Activated T-helper 1 cell treated with Interleukin-2 at 50 U/mL for 16 hours (primary cell): ENCODE measurements at places on chromosomes 1 and 21.

DNA sequence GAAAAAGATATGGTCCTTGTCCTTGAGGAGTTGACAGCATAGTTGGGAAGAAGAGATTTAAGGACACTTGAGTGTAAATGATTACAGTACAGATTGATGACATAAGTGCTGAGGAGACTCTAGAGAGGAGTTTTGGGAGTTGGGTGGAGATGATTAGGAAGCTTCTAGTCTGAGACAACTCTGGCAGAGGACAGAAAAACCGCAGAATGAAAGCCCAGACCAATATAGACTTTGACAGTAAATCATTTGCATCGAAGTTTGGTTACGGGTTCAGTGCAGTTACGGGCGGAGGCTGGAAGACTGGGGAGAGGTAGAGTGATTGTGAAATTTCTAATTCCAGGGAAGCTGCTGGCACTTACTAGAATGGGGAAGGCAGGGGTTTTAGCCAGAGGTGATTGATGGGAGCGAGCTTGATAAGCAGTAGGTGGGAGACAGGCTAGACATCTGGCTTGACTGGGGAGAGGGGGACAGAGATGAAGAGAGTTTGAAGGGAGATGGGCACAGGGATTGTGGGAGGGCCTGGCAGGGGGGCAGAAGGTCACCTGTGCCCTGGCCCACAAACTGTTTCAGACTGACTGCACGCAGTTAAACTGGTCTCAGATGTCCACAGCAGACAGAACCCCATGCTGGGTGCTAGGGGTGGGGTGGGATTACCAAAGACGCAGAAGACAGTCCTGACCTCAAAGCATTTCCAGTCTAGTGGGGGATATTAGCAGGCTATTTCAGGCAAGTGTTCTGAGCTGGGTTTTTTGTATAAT, 20.1 kb downstream of the SH2D2A start:
- DNase-seq: no peak

- no peak for DNase-seq
Observed at GRCh38 chr1:20432891-20433290, 53.1 kb downstream of the CAMK2N1 start.

DNA sequence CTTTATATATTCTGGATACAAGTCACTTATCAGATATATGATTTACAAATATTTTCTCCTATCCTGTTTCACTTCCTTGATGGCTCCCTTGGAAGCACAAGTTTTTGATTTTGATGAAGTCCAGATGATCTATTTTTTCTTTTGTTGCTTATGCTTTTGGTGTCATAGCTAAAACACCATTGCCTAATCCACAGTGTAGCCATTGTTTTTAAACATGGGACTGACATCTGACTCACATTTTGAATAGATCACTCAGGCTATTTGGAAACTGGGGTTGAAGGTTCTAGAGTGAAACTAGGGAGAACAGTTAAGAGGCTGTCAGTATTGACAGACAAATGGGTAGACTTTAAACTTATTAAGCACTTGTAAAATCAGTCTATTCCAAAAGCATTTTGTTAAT, 16.6 kb downstream of the AK4 start:
- DNase-seq: no peak

- no peak for DNase-seq
Observed at GRCh38 chr1:96843196-96843595, 121.6 kb downstream of the PTBP2 start.

- DNase-seq: no peak
Observed at GRCh38 chr1:81221564-81221963, 579.2 kb upstream of the ADGRL2 start.

GRCh38 chr1:23210963-23211362, 6.3 kb downstream of the HTR1D start:
- no peak for DNase-seq

GRCh38 chr1:9435854-9436640, 103.2 kb upstream of the SLC25A33 start:
- no peak for DNase-seq

DNA sequence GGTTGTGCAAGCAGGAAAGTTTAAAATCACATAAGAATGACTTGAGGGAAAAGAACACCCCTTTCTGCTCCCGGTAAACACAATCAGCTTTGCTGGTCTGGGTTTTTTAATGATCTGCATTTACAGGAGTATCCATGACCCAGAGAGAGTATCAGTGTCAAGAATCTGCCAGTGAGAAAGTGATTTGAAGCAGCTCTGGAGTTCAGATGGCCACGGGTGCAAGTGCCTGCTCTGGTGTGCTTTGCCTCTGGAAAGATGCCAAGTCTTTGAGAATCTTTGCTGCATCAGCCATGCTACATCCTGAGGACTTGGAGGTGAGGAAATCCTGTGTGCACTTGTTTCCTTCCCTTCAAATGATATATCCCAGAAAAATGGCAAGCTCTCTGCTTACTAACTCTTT, 18.6 kb upstream of the MYSM1 start:
- no peak for DNase-seq

GRCh38 chr21:42160765-42161164, 58.2 kb upstream of the ABCG1 start:
- no peak for DNase-seq

GRCh38 chr1:162626094-162626493, 6.2 kb upstream of the DDR2 start:
- no peak for DNase-seq

GRCh38 chr1:39835935-39836594, 47.2 kb downstream of the TRIT1 start:
- DNase-seq: no peak

DNA sequence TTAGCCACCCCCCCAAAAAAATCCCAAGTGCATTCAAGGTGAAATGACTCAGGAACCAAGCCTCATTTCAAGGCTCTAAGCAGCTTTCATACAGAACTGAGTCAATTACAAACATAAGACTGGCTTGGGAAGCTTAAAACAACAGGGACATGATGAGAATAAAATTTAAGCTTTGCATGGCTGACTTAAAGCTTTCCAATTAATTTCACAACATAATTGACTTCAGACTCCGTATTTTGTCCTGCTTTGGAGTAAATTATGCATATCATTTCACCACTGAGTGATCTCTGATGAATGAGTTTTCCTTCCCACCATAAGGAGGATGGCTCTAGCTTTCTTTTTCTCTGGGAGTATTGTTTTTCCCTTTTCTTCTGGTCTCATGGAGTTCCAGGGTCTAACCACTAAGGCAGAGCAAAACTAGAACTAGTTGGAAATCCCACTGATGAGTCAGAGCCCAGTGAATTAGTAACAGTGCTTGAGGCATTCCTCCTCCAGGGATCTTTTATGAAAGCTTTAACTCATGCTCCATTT, 72.8 kb downstream of the XCL2 start:
- no peak for DNase-seq

DNA sequence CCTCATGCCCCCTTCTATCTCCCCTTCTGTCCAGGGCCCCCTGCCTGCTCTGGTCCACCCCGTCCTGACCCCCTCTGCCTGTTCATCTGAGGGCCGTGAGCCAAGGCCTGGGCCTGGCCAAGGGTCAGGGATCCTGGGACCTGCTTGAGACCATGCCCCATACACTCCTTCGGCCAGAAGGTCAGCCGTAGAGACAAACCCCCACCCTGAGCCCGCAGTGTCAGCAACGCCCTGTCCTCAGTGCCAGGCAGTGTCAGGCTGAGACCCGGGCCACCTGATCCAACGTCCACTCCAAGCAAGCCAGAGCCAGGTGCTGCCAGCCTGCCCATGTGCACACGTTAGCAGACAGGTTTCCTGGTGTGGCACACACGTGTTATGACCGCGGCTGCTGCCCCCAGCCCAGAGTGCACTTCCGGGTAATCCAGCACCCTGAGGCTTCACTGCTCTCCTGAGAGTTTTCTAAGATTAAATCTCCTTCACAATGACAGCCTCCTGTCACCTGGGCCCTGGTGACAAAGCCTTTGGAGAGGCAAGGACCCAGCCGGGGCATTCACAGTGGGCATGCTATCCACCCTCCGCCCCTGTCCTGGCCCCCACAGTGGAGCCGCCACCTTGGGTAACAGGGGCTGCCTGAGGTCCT, 10.1 kb upstream of the SAMD11 start:
- no peak for DNase-seq

GRCh38 chr1:94713472-94714141, 106.5 kb upstream of the SLC44A3 start:
- no peak for DNase-seq

DNA sequence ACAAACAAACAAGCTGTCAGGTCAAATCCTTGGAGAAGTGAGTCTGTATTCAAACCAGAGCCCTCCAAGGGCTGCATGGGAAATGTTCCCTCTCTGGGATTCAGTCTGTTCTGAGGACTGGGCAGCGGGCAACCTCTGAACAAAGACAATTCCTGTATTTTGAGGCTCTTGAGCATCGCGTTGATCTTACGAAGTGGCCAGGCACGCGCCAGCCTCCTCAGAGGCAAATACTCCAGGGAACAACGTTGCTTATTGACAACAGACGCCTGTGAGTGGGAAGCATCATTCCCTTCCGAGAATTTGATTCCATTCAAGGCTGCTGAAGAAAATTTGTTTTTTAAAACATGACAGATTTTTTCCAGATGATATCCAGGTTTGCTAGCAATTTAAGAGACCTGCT, 20.0 kb upstream of the TACSTD2 start:
- no peak for DNase-seq

- DNase-seq: no peak
Observed at GRCh38 chr21:31216206-31216605, 127.9 kb downstream of the TIAM1 start.

GRCh38 chr1:153848805-153849204, 73.6 kb downstream of the SLC27A3 start:
- DNase-seq: no peak

- no peak for DNase-seq
Observed at GRCh38 chr1:162016631-162017030, 7.0 kb downstream of the OLFML2B start.

GRCh38 chr1:221720545-221720944, 21.3 kb downstream of the DUSP10 start:
- no peak for DNase-seq

GRCh38 chr1:14487671-14488070, 110.8 kb upstream of the KAZN start:
- no peak for DNase-seq

- no peak for DNase-seq
Observed at GRCh38 chr1:101280942-101281654, 44.3 kb downstream of the S1PR1 start.

DNA sequence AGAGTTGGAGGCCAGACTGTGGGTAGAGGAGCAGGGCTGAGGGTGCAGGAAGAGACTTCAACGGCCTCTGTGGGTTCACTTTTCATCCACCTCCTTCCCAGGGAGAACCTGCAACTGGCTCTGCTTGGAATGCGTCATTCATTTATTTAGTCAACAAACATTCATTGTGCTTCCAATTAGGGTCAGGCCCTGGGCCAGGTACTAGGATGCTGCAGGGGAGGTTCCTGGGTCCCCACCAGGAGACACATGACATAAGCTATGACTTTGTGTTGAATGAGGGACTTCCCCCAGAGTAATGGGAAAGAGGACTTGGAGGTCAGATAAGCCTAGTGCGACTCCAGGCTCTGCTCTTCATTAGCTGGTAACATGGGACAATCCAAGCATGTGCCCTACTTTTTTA, 46.3 kb upstream of the RPL11 start:
- no peak for DNase-seq
